AG09309 (cell line): ENCODE measurements at places on chromosomes 1 and 21.

DNA sequence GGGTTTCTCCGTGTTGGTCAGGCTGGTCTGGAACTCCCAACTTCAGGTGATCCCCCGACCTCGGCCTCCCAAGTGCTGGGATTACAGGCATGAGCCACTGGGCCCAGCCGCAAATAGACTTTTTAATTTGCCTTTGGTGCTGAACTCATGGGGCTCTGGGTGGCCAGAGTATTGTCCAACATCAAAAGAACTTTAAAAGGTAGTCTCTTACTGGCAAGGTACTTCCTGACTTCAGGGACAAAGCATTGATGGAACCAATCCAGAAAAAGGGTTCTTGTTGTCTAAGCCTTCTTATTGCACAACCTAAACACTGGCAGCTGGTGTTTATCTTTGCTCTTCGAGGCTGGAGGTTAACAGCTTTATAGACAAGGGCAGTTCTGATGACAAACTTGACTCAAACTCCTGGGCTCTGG is 3.8 kb upstream of the KTI12 start:
- DNase-seq = no peak

- no peak for DNase-seq
Observed at GRCh38 chr1:192270398-192270797, 46.4 kb upstream of the RGS21 start.

DNA sequence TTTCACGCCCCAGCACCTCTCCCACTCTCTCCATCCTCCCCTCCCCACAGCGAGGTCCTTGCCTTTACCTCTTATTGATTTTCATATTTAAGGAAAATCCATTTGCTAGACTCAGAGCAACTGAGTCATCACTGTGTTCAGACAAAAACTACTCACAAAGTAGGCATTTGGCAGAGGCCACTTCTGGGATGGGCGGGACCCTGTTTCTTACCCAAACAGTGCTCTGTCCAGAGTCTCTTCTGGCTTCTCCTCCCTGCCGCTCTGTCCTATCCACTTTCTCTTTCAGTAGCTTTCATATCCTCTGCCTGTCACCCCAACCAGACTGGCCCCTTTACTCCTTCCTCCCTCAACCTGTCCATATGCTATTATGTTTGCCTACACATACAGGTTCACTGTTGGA is 2.4 kb upstream of the NAV1 start:
- peak; percentile 79 for DNase-seq

- peak; percentile 25 for DNase-seq
Observed at GRCh38 chr1:65881067-65881594, 88.4 kb downstream of the PDE4B start.

GRCh38 chr1:153742411-153743142 is 14.7 kb downstream of the INTS3 start:
- DNase-seq = peak; percentile 50

DNA sequence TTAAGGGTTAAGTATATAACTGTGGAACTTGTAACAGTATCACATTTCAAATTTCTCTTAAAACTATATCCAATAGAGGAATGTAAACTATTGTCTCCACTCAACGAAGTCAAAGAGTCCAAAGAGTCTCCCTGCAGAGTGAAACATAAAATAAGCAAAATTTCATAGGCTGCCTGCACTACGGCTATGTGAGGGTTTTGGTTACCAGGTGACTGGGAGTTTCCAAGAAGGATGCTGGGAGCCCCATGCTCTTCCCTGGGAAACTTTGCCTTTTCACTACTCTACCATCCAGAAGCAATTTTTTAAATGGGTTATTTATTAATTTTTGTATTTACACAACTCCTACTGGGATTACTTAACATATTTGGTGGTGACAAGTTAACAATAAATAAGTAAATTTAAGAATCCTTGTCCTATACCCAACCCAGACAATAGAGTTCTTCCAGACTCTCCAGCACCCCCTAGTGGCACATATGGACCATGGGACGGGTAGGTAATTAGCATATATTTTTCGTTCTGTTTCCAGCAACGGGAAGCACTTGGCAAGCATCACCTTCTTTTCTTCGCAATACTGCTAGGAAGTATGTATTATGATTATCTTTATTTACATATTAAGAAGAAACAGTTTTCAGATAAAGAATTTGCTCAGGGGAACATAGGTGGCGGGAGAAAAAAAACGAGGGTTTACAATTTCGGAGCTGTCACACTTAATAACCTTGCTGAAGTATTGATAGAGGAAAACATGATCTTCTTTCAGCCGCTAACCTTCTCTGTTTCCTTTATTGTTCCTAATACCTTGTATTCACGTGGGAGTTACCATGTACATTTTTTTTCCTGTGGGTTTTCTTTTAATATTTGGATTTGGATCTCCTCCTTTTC is 3.5 kb downstream of the FMO2 start:
- peak; percentile 8 for DNase-seq

DNA sequence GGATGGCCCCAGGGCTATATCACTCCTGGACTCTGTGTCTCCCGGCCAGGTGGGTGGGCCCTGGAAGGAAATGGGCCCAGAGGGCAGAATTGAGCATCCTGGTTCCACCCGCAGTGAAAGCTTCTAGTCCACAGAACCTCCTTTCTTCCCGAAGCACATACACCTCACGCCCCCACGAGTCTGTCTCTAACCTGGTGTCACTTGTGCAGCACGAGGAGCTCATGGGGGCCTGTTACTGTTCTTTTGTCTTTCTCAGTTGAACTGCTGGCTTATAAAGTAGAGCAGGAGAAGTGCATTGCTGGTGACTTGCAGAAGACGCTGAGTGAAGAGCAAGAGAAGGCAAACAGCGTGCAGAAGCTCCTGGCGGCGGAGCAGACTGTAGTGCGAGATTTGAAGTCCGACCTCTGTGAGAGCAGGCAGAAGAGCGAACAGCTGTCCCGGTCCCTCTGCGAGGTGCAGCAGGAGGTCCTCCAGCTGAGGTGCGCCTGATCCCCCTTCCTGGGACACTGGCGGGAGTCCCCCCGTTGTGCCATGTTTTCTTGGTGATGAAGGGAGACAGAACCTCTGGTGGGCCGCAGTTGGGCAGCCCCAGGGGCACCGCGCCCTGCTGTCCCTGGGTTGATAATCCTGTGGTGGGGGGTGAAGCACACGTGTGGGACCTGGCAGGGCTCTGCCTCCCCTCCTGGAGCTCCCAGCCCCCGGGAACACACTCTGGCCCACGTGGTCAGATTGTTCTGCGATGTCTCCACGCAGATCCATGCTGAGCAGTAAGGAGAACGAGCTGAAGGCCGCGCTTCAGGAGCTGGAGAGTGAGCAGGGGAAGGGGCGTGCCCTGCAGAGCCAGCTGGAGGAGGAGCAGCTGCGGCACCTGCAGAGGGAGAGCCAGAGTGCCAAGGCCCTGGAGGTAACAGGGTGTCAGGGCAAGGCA is 28.7 kb upstream of the DIP2A start:
- DNase-seq = no peak

- no peak for DNase-seq
Observed at GRCh38 chr1:27031235-27032118, 18.8 kb upstream of the TENT5B start.

DNA sequence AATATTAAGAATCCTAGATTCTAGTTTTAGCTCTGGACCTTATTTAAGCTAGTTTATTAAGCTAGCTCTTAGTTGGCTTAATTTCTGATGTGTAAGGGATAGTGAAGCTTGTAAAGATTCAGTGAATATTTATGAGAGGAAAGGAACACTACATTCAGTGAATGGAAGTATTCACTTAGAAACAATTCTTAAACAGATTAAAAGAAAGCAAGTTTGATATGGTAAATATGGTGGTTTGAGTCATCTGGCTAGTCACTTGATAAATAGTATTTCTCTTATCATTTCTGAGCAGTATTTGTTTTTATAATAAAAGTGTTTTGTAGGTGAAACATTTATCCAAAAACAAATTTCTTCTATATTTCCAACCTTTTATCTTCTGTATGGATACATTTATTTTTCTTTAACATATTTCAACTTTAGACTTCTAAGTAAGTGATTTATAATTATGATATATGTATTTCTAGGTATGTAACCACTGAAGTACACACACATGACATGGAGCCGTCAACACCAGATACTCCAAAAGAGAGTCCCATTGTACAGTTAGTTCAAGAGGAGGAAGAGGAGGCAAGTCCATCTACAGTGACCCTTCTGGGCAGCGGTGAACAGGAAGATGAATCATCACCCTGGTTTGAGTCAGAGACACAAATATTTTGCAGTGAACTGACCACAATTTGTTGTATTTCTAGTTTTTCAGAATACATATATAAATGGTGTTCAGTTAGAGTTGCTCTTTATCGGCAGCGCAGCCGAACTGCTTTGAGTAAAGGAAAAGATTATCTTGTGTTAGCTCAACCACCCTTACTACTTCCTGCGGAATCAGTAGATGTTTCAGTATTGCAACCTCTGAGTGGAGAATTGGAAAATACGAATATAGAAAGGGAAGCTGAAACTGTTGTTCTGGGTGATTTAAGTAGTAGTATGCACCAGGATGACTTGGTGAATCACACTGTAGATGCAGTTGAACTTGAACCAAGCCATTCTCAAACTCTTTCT is 55.6 kb downstream of the SUCO start:
- DNase-seq = peak; percentile 32

- DNase-seq = no peak
Observed at GRCh38 chr1:3741566-3742438, 10.4 kb upstream of the CCDC27 start.

DNA sequence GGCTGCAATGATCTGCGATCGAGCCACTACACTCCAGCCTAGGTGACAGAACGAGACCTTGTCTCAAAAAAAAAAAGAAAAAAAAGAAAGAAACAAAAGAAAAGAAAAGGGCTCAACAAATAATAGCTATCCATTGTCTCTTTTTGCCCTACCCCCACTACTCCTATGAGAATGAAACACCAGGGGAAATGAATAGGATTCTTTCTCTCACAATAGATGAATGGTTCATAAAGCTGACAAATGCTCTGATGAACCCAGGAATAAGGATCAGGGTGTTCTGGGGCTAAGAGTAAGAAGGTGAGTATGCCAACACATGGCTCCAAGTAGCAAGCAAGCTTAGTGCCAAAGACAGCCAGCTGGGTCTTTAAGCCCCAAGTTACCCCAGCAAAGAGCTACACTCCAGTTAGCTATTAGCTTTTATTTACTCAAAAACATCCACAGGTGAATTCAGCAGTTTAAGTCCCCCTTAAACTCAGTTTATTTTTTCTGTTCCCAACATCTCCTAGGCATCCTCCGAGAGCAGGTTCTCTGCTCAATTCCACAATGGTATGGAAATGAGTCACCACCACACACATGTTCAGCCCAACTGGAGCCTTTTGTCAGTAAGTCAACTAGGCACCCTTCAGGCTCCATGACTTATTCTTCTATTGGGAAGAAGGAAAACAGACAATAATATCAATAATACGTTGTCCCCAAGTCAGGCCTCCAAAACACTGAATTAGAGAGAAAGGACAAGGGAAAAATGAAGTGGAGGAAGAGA is 4.2 kb downstream of the ADORA3 start:
- DNase-seq = no peak

GRCh38 chr1:184390889-184391288 is 4.1 kb downstream of the C1orf21 start:
- DNase-seq = no peak

DNA sequence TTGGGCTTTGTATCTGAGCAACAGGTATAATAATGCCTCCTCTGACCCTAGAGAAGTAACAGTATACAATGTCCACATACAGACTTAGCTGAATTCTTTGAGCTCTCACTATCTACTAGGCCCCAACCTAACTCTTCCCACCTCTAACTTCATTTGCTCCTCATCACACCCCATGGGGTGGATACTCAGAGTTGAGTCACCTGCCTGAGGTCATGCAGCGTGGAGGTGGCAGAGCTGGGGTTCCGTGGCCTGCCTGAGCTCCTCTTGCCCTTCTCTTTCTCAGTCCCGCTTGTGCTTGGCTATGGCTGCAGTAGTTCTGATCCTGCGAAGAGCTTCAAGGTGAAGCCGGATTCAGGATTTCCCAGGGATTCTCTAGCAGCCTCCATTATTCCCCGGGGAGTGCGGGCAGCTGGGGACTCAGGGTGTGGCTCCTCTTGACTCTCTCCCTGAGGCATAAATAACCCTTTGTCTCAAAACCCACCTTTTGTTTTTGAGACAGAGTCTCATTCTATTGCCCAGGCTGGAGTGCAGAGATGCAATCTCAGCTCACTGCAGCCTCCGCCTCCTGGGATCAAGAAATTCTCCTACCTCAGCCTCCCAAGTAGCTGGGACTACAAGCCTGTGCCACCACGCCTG is 29.9 kb upstream of the ACTL8 start:
- DNase-seq = no peak

- no peak for DNase-seq
Observed at GRCh38 chr1:24329797-24330543, 10.8 kb downstream of the GRHL3 start.

DNA sequence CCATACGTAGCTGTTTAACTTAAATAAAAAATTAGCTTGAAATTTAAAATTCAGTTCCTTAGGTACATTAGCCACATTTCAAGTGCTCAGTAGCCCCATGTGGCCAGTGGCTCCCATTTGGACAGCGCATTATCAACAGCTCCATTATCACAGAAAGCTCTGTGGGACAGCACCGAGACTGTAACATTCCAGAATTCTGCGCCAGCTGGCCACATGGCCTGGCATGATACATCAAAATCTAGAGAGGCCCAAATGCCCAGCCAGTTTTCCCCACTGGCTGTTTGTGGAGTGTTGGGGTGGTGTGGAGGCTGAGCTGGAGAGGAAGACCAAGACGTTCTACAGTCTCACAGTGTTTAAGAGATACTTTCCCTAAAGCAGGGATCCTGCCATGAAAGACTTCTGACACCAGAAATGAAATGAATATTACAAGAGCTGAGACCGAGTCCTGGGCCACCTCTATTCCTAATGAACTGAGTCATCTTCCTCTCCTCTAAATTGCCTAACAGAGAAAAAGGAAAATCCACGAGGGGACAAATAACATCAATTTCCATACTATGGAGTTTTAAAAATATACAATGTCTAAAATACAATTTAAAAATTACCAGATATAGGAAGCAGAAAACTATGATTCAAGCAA is 27.3 kb upstream of the ACTA1 start:
- no peak for DNase-seq

DNA sequence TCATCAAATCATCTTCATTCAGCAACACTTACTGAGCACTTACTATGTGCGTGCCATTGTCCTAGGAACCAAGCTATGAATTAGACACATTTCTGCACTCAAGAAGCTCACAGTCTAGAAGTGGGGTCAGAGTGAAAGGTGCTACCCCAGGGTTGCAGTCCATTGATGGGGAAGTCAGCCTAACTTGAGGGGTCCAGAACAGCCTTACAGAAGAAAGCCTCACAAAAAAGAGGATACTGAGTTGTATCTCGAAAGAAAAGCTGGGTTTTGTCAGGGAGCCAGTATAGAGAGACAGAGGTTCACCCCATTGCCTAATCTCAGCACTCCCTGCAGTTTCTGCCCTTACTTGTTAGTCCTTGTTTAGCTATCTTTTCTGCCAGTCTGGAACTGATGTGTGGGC is 153.1 kb upstream of the JUN start:
- DNase-seq = no peak

GRCh38 chr1:153000294-153000693 is 1.3 kb upstream of the SPRR3 start:
- no peak for DNase-seq

DNA sequence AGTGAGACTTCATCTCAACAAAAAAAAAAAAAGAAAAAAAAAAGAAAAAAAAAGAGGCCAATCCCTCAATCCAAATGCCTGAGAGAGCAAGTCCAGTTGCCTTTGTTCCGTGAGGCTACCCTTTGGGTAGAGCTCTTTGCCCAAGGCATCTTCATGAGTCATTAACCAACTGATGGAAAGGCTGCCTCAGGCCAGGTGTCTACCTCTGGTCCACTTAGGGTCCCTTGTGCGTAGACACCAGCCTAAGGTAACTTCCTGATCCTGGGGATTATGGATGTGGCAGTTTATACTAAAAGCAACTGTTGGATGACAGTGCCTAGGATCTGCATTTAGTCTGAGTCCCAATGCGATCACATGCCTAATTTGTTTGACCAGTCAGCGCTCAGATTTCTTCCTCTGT is 20.7 kb upstream of the ZNF326 start:
- DNase-seq = no peak
